T-helper 2 cell (primary cell): ENCODE measurements at places on chromosomes 7 and 10.
A peak's percentile ranks its signal among the peaks of the same experiment; 100 is the strongest.

DNA sequence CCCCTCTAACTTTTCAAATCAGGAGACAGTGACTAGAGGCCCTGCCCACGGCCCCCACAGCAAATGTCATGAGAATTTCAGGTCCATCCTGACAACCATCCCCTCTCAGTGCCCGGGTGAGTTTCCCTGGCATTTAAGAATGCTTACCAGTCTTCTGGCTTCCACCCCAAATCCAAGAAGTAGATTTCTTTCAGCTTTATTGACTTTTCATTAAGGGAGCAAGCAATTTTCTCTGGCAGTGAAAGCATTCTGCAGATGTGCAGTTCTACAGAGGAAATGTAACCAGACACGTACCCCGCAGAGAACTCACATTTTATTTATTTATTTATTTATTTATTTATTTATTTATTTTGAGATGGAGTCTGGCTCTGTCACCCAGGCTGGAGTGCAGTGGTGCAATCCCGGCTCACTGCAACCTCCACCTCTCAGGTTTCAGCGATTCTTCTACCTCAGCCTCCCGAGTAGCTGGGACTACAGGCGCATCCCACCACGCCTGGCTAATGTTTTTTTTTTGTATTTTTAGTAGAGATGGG is 120.9 kb upstream of the KCTD7 start:
- no peak for DNase-seq

DNA sequence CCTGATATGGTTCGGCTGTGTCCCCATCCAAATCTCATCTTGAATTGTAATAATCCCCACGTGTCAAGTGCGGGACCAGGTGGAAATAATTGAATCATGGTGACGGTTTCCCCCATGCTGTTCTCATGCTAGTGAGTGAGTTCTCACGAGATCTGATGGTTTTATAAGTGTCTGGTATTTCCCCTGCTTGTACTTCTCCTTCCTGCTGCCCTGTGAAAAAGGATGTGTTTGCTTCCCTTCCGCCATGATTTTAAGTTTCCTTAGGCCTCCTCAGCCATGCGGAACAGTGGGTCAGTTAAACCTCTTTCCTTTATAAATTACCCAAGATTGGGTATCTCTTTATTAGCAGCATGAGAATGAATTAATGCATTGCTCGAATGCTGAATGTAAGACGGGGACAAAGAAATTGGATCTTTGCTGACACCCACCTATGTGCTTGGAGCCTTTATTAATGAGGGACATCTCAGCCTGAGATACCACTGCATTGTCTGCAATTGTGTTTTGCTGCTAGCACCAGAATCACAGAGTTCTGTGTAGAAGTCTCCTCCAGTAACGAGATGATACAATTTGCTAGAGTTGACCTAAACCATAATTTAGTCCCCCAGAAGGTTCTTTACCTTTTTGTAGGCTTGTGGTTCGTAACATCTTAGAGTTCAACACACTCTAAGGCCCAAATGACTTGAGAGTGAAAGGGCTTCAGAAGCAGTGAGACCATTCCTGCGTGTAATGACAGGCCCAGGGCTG is 28.6 kb downstream of the SLC35B4 start:
- DNase-seq, result no peak

- no peak for DNase-seq
Observed at GRCh38 chr10:103040418-103040817, 122.3 kb downstream of the CNNM2 start.

DNA sequence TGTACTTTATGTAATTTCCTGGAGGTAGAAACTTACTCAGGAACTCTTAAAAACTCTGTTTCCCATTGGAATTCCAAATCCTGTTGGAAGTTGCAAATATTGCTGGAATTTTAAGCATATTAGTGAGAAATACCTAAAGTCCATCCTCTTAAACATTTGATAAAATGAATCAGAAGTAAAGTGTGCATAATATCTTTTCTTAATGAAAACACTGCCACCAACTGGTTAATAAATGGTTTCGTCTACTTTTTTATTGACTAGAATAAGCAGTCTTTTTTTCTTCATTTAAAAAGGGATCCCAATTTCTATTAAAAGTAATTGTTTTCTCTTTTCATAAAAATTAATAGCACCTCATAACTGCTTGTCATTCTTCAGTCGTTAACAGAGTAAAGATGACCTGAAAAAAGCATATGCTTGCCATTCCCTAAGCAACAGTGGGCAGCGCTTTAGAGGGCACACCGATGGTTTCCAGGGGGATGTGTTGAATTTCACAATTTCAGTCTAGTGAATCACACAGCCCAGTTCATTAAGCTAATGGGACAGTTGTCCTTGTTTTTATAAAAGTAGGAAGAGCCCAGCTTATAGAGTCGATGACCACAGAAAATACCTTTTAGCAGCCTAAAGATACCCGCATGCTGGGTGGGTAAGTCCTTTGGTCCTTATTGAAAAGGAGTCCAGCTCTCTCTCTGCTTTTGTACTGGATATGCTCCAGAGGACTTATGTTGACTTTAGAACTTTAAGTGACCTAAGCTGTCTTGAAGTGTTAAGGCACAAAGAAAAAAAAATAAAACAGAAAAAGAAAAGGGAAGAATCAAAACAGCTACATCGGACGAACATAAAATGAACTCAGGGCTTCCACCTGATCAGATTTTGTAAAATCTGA is 28.5 kb downstream of the NPS start:
- DNase-seq, result no peak

DNA sequence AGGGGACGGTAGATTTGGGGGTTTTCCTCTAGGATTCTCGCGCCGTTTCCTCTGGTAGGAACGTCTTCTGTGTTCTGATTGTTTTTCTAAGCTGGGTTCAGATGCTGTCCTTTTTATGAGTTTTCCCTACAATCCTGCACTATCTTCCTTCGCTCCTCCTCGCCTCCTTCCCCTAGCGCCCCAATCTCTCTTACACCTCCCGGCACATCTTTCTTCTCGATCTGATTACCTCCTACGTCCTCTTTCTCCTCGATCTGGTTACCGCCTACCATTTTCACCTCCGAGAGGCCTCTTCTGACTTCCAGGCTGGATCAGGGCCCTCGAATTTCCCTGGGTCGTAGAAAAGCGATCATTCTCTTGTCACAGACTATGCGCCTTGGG is 413 bp downstream of the BUD31 start:
- DNase-seq, result peak; percentile 44

GRCh38 chr10:108631332-108631731 is 1292.0 kb downstream of the XPNPEP1 start:
- no peak for DNase-seq

- DNase-seq, result no peak
Observed at GRCh38 chr7:86991093-86991769, 68.2 kb downstream of the ELAPOR2 start.

DNA sequence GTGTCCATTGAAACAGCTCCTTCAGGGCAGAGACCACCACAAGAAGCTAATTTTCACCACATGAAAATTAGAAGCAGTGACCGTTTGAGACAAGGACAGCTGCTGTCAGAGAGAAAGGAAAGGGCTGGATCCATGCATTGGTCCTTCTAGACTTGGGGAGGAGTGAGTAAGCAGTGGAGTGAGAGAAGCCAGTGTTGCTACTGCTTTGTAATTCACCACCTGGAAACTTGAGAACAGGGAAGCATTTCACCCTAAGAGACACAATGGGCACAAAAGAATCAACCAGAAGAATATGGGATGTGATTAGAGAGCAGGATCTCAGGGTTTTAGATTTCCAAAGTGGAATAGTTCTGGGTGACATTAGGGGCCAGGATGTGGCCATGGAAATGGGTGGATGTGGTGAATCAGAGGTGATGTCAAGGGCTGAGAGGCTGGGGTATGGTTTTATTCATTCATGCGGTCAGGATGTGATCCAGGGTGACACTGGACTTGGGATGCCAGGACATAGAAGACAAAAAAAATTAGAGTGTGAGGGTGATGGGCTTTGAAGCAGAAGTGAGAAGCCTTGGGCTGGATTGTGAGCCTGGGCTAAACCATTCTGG is 61.6 kb downstream of the DENND11 start:
- no peak for DNase-seq

GRCh38 chr10:59876695-59877094 is 29.7 kb downstream of the CCDC6 start:
- no peak for DNase-seq
